Urinary bladder (tissue), 4 donors: ENCODE measurements at places on chromosomes 7 and 10. TPM values are rescaled to one million over a fixed set of nuclear protein-coding genes. Genes with fewer than 3 reads are reported as not detected.

Gene PAPOLB
- polyA plus RNA-seq = 0.04 TPM

Gene TLX1
- polyA plus RNA-seq = not detected

DNA sequence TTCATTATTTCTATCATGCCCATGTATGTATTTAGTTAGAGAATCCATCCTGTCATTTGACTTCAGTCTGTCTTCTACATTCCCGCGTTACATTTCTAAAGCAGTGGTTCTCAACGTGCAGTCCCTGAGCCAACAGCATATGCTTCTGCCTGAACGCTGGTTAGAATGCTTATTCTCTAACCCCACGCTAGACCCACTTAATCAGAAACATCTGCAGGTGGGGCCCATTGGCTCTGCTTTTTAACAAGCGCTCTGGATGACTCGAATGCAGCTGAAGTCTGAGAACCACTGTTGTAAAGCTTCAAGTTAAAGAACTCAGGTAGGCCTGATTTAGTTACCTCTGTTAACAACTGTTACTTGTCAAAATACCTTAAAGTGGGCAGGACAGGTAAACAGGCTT, 38.2 kb downstream of the NEUROD6 start:
- DNase-seq = no peak

DNA sequence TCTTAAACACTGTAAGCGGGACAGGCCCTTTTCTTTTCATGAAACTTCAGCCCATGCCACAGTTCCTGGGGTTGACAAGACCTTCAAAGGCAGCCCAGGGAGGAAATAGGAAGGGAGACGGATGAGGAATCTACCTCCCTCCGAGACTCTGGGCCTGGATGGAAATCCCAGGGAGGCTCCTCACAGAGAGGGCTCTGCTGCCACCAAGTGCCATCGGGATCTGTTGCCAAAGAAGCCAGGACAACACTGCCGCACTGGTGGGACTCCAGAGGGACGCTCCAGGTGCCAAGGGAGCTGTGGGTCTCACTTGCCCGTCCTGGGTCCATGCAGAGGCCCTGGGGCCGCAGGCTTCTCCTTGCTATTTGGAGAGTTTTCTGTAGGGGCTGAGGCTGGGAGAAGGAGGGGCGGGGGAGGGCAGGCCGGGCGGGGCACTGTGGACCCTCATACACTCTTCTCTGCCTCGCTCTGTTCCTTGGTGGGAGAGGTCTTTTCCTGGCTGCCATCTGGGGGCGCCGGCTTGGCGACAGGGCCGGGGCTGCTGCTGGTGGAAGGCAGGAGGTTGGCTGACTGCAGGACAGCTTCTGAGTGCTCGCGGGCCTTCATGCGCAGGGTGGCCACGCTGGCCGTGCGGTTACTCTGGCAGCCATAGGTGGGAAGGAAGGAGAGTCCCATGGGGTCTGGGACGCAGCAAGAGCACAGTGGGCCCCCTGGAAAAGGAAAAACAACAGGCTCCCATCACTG, 30.0 kb downstream of the DRGX start:
- no peak for DNase-seq

DNA sequence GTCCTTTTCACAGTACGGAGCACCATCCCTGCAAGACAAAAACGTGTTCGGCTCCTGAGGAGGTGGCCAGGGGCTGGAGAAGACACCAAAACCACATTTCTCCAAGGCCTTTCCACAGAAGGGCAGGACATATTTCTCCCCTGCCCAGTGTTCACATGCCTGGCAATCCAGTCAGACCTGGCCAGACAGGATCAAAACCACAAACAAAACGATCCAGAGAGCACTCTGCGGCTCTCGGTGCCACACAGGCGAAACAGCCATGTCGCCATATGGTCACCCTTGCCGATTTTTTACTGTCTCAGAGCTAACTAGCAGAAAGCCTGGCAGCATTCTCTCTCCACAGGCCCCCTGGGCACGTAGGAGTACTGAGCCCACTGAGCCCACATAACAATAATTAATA, 113.0 kb downstream of the ABLIM1 start:
- DNase-seq = no peak

DNA sequence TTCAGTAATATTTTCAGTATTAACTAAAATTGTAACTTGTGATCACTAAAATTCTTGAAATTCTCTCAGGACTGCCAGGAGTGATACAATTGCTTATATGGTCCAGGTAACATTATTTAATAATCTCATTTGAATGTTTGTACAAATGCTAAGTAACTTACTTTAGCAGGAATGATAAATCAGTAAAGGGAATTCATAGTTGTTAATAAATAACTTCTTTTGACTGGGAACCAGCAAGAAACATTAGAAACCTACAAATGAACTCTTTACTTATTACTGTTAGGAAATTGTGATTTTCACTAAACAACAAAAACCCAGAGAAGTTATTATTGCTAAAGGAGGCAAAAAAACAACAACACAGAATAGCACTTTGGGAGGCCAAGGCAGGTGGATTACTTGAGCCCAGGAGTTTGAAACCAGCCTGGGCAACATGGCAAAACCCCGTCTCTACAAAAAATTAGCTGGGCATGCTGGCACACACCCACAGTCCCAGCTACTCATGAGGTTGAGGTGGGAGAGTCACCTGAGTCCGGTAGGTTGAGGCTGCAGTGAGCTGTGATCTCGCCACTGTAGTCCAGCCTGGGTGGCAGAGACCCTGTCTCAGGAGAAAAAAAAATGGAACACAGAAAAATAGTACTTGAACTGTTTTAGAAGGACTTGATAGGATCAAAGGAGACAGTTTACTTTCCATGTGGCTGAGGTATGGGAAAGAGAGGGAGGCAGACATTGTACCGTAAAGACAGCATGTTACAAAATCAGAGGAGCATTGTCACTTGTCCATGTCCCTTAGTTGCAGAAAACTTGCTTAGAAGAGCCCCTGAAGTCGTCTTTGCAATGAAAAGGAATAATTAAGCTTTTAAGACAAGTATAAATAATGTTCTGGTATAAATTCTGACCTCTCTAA, 53.1 kb downstream of the SHOC2 start:
- DNase-seq = no peak

DNA sequence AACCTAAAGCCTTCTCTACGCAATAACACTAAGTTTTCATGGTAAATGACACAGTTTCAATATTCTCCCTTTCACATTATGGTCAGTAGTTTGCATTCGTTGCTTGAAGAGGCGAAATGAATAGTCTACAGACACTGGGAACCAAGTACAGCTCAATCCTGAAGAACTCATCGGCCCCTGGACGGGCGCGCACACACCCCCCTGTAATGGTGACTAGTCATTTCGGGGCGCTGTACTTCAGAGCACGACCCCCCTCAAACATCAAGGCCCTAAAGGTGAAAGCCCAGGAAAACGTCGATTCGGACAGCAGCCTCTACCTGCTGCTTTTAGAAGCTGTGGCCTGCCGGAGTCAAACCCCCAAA, 1.0 kb downstream of the NT5C2 start:
- no peak for DNase-seq

DNA sequence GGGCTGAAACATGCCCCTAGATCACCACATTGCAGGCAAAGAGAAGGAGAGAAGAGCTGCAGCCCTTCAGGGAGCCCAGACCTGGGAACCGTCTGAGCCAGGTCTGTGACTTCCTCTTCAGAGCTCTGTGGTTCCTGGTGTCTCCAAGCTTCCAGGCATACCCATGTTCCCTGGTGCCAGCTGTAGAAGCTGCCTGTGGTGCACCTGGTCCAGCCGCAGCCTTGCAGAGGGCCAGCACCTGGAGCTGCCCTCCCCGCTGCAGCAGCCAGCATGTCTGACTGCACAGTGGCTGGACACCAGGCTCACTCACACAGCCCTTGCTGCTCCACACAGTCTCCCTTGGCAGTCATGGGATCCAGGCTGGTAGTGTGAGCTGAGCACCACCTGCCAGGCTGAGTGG, 33.6 kb downstream of the C7orf25 start:
- no peak for DNase-seq

- DNase-seq = no peak
These were observed 2.1 kb downstream of the COL13A1 start for GRCh38 chr10:69803809-69804208.

GRCh38 chr10:93115661-93116383, 42.1 kb downstream of the CYP26A1 start:
- DNase-seq = no peak
